Fibroblast of upper back skin (primary cell): ENCODE measurements at places on chromosomes 5 and 9.

GRCh38 chr9:131056781-131057506 is 39.4 kb upstream of the AIF1L start:
- no peak for DNase-seq

- no peak for DNase-seq
Observed at GRCh38 chr9:6413365-6414246, 607 bp downstream of the UHRF2 start.

GRCh38 chr5:143251190-143251589 is 152.3 kb downstream of the NR3C1 start:
- DNase-seq: no peak

DNA sequence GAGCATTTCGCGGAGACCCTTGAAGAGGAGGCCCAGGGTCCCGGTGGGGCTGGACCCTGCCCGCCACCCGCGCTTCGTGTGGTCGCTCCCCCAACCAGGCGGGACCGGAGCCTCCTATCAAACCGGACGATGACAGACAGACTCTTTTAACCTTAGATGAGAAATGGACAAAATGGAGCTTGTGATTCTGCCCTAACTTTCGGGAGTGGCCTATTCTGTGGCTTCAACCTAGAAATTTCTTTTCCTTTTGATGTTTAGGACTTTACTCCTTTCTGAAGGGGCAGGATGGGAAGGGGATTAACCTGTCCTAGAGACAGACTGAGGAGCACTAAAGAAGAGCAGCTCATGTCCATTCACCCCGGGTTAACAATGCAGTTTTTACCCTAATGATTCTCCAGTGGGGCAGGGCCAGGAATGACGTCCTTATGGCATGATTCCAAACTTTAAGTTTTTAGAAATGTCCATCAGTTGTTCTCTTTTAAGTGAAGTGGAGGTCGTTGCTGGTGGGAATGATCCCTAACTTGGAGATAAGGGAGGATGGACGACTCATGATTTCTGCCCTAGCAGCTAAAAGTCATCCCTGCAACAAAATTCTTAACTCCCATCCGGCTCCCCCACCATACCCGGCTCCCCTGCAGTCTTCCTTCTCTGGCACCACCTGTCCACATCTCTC is 1.0 kb downstream of the NIPSNAP3A start:
- peak; percentile 25 for DNase-seq

DNA sequence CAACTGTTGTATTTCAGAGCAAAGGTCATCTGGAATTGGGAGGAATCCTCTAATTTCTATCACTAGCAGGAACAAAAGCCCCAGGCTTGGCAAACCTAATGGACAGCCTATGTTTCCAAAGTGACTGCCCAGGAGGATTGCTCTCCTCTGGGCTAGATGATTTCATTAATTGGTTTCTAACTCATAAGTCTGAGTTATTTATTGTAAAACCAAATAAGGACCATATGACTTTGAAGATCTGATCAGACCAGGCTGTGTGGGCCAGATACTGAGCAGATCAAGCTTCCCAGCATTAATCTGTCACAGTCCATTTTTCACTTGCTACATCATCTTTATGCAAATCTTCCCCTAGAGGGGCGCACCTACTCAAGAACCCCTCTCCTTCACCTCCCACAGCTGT is 125.2 kb downstream of the PRDM6 start:
- no peak for DNase-seq

- peak; percentile 94 for DNase-seq
Observed at GRCh38 chr5:74640450-74640953, at the start of gene ENC1. Gene ENC1 (minus strand): TSS chr5:74640728. CDS start chr5:74636485, 4,243 bp downstream.

- peak; percentile 92 for DNase-seq
Observed at GRCh38 chr5:110054240-110054639, 364.5 kb downstream of the MAN2A1 start.

GRCh38 chr5:59236448-59236847 is 653.6 kb downstream of the RAB3C start:
- DNase-seq: no peak

- DNase-seq: no peak
Observed at GRCh38 chr9:97857606-97858392, 4.8 kb downstream of the FOXE1 start.

GRCh38 chr5:81363093-81363871 is 30.7 kb downstream of the ACOT12 start:
- DNase-seq: no peak

DNA sequence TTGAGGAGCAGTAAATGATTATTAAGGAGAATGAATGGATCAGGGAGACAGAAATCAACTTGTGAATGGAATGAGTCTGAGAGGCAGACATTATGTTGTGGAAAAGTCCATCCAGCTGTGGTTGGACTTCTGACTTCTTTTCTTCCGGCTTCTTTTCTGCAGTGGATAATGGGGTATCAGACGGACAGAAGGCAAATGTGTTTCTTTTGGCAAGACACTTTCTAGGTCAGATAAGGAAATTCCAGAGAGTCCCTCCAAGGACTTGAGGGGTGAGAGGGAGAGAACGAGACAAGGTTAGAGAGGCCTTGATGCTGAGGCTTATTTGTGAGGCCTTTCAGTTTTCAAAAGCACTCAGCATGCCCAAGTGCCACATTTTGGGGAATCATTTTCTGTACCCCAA is 17.1 kb upstream of the GRHPR start:
- DNase-seq: no peak

GRCh38 chr5:131993676-131994075 is 17.8 kb downstream of the ACSL6 start:
- no peak for DNase-seq

DNA sequence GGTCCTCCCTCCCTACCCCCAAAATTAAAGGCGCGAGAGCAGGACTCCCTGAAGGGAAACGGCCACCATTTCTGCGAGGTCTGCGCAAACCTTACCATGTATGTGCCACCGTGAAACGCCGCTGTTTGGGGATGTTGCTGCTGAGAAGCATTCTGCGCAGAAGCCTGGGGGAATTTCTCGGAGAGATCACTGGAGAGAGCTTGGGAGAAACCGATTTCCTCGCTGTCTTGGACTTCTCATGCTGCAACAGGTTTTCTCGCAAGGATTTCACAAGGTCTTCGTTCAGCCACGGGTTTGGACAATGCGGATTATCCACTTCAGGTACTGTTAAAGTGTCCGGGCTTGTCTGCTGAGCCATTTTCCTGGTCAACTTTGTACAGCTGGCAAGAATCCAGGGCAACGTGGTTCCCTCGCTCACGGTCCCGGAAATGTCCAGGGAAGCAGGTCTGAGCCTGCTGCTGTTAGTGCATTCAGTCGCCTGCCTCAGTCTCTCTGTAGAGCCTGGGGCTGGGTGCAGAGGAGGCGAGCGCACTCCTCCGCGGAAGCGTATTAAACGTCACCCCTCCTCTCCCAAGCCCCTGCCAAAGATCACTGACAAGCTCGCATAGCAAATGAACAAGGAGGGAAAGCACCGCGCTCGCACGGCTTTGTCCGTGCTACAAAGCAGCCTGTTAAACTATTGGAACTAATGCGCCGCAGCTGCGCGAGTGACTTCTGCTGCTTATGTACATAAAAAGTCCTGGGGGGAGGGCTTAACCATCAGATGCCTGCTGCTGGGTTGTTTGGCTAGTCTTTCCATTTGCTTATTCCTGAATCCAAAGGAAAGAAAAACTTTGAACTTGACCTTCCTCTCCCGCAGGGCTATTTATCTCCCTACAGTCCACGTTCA is 125.1 kb downstream of the PDE4D start:
- peak; percentile 69 for DNase-seq

GRCh38 chr5:165576678-165577275 is 2071.4 kb downstream of the MAT2B start:
- no peak for DNase-seq
